ENCODE measurements at places on chromosomes 6 and 20. TPM values are rescaled to one million over a fixed set of nuclear protein-coding genes. Genes with fewer than 3 reads are reported as not detected.
A peak's percentile ranks its signal among the peaks of the same experiment; 100 is the strongest.

DNA sequence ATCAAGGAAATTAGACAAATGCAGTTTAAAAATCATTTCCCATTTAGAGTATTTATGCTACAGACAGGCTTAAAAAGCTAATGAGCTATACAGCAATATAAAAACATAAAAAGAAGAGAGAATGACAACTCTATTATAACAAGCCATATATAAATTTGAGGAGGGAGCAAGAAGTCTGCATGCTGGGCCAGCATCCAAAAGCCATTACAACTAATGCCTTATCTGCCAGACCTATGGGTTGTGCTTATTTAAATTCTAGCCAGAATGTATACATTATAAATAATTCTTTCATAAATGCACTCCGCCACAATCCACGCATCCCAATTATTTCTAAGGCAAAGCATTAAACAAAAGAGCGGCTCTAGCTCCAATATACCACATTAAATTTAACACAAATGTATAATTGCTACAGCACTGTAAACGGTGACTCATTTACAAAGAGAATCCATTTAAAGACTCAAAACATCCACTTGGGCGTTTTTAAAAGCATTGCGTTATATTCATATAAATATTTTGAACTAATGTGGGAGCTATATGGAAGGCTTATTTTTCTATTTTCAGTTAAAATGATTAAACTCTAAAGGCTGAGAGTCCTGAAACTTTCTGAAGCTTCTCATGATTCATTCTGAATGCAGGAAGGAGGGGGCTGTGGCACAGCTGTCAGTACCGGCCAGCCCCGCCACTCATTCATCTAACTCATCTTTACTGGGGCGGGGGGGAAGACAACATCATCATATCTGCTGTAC is 37.7 kb upstream of the RAB22A start:
- no peaks in the 10 kb centered on the region for H3K27me3 ChIP-seq
- H3K27ac ChIP-seq = no peak overlapping the region
- DNase-seq = peak; percentile 64
- H3K4me1 ChIP-seq = peaks cover 51% of the 10 kb centered on the region
- H3K36me3 ChIP-seq = peaks cover 16% of the 10 kb centered on the region

- no peaks in the 10 kb centered on the region for H3K4me1 ChIP-seq
- no peak for DNase-seq
- H3K36me3 ChIP-seq = no peaks in the 10 kb centered on the region
- no peak overlapping the region for H3K4me3 ChIP-seq
- no peak overlapping the region for H3K27ac ChIP-seq
Measured at GRCh38 chr6:50935442-50935841, 116.8 kb downstream of the TFAP2B start.

- peaks cover 100% of the 10 kb centered on the region for H3K4me1 ChIP-seq
- H3K27me3 ChIP-seq = no peaks in the 10 kb centered on the region
- no peaks in the 10 kb centered on the region for H3K36me3 ChIP-seq
- no peak overlapping the region for H3K27ac ChIP-seq
- peak overlapping the region; percentile 33 for H3K4me3 ChIP-seq
- DNase-seq = no peak
Measured at GRCh38 chr6:16688984-16689636, 72.2 kb downstream of the ATXN1 start.

DNA sequence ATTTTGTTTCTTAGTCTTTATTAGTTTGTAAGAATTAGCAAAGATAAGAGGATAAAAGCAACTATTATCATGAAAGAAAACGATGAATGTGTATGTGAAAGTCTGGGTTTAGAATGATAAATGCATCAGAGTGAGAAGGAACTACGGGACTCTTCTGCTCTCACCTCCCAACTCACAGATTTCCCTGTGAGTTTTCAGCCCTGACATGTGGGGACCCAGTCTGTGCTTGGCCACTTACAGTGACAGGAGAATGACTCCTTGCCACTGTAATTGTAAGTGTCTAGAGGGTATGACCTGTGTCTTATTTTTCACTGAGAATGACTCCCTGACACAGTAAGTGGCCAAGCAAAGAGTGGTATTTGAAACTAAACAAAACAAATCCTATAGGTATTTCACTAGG is 2.5 kb downstream of the HLA-DPA1 start:
- peaks cover 7% of the 10 kb centered on the region for H3K27me3 ChIP-seq
- peaks cover 21% of the 10 kb centered on the region for H3K36me3 ChIP-seq
- no peak for DNase-seq
- peaks cover 24% of the 10 kb centered on the region for H3K4me1 ChIP-seq
- peak overlapping the region; percentile 52 for H3K27ac ChIP-seq
- no peak overlapping the region for H3K4me3 ChIP-seq

GRCh38 chr6:129860908-129861665 is at the start of gene TMEM244:
Gene TMEM244, minus strand, starts transcription at chr6:129861315. Its CDS starts 127 bp downstream, at chr6:129861188.
- no peak for DNase-seq
- no peaks in the 10 kb centered on the region for H3K36me3 ChIP-seq
- H3K27me3 ChIP-seq = no peaks in the 10 kb centered on the region
- peaks cover 17% of the 10 kb centered on the region for H3K4me1 ChIP-seq

GRCh38 chr20:14507711-14508110 is 170.3 kb upstream of the FLRT3 start:
- H3K27me3 ChIP-seq = no peaks in the 10 kb centered on the region
- H3K4me3 ChIP-seq = no peak overlapping the region
- no peak for DNase-seq
- no peaks in the 10 kb centered on the region for H3K36me3 ChIP-seq
- no peak overlapping the region for H3K27ac ChIP-seq

- H3K36me3 ChIP-seq = peaks cover 2% of the 10 kb centered on the region
- peak within 1 kb of the TSS; percentile 80 for H3K27ac ChIP-seq
- peak within 1 kb of the TSS; percentile 94 for H3K4me3 ChIP-seq
- peaks cover 17% of the 10 kb centered on the region for H3K4me1 ChIP-seq
- DNase-seq = peak; percentile 17
Measured at GRCh38 chr6:41780551-41781365, at the start of gene PRICKLE4. Gene PRICKLE4, plus strand, starts transcription at chr6:41780782. Its CDS starts 2,692 bp downstream, at chr6:41783474.

DNA sequence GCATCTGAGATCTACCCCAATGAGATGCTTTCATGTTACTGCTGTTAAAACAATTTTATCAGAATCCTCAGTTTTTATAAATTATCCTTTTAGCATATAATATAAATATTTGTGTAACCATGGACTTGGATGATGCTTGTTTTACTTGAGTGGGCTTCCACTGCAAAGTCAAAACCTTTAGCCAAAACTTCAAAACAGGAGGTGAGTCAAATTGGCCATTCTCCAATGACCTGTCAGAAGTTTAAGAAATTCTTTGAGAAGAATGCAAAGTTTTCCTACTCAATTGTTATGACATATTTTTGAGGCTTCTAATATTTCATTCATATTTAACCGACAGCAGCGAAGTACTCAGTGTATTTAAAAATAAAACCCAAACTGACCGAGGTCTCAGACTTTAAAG is 507.9 kb downstream of the EYS start:
- H3K36me3 ChIP-seq = no peaks in the 10 kb centered on the region
- no peaks in the 10 kb centered on the region for H3K27me3 ChIP-seq
- H3K4me1 ChIP-seq = no peaks in the 10 kb centered on the region
- no peak overlapping the region for H3K27ac ChIP-seq
- no peak for DNase-seq
- no peak overlapping the region for H3K4me3 ChIP-seq

DNA sequence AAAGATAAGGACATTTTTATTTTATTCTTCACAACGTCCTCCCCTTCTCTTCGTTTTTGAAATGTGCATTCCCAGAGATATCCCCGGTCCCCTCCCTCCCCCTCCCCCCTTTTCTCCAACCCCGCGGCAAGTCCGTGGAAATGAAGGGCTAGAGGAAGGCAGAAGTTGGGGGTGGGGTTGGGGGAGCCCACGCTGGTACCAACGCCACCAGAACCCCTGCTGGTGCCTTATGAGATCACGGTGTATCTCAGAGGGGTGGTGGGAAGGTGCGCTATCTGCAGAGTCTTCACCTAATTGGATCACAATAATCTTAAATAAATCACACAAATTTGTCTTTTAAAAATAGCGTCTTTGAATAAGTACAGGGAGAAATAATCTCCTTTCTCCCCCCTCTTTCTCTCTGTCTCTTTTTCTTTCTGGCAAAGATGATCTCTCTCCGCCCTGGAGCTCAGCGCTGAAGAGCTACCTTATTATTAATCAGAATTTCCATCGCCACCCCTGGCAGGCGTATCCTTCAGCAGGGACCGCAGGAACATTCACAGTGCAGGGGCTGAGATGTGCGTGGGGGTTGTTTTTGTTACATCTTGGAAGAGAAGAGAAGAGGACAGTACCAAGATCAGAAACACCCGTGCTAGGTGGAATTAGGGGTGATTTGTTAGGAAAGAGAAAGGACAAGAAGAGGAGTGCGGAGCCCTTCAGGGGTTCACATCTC is 915 bp downstream of the CLVS2 start:
- H3K4me1 ChIP-seq = no peaks in the 10 kb centered on the region
- H3K36me3 ChIP-seq = peaks cover 3% of the 10 kb centered on the region
- no peak overlapping the region for H3K4me3 ChIP-seq
- DNase-seq = no peak
- no peak overlapping the region for H3K27ac ChIP-seq

DNA sequence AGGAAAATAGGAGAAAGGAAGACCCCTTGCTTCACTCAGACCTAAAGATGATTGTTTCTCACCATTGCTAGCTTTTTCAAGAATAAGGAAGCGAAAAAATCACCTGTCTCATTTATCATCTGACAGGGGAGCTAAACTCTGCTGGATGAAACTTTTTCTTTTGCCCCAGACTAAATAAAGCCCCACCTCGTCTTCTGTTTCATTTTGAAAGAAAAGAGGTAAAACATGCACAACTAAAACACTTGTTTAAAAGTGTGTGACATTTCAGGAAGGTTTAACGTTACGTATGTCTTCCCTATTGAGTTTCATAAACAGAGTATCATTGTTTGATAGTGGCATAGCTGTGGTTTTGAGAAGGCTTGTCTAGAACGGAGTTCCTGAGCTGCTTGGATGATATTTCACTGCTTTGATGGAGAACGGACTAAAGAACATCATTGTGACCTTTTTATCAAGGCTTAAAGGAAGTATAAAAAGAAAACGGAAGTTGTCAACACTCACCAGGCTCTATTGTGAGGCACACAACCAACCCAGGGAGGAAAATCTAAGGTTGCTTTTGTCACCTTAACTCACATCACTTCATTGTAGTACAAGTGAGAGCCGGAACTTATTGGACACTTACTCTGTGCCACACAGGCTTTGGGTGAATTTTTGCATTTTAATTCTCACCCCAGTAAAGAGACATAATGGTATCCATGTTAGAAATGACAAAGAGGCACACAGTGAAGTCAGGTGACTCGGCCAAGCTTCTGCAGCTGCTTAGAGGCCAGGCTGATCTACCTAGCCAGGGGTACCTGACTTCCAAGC is 29.5 kb downstream of the TSHZ2 start:
- H3K27ac ChIP-seq = peak overlapping the region; percentile 90
- H3K27me3 ChIP-seq = no peaks in the 10 kb centered on the region
- DNase-seq = peak; percentile 27
- peak overlapping the region; percentile 74 for H3K4me3 ChIP-seq

DNA sequence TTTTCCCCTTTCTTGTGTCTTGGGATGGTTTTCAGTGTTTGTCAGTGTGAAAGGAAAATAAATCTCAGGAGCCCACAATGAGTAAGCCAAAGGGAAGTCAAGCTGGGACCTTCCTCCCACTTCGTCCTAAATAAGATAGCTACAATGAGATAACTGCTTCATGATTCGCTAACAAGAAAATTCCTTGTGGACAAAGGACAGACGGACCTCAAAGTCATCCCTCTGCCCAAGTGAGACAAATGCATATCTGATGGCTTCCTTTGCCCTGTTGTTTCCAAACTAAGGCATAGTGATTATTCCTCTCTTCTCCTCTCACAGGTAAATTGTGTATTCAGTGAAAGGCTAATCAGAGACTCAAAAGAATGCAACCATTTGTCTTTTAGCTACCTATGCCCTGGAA is 26.1 kb upstream of the ADTRP start:
- no peaks in the 10 kb centered on the region for H3K27me3 ChIP-seq
- no peak overlapping the region for H3K4me3 ChIP-seq
- H3K36me3 ChIP-seq = no peaks in the 10 kb centered on the region
- no peak for DNase-seq

DNA sequence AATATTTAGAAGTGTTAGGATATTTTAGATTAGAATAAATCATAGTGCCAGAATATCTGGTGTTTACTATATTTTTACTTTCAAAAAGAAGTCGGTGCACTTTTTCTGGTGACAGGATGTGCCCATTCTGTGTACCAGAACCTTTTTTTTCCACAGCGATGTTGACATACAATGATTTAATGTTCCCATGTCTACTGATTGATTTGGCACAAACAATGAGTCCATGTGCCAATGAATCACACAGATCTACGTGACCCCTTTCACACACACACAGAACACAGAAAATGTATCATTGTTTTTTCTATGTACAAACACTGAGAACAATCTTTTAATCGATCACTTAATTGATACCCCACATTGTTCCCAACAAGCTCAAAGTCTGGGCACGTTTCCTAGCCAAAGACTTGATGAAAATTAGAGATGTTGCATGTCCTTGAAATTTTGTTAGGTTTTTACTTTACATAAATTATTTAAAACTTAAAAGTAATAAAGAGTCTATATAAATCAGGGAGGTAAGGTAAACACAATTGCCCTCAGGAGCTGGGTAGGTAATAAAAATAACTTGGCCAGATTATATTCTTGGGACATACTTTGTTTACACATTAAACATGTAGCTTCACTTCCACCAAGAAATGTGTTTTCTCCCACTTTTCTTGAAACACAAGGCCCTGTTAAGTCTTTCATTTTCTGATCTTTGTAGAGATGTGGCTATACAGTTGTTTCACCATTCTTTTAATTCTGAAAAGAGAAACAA is 36.4 kb upstream of the SOX4 start:
- no peak for DNase-seq
- no peak overlapping the region for H3K27ac ChIP-seq
- H3K36me3 ChIP-seq = no peaks in the 10 kb centered on the region

DNA sequence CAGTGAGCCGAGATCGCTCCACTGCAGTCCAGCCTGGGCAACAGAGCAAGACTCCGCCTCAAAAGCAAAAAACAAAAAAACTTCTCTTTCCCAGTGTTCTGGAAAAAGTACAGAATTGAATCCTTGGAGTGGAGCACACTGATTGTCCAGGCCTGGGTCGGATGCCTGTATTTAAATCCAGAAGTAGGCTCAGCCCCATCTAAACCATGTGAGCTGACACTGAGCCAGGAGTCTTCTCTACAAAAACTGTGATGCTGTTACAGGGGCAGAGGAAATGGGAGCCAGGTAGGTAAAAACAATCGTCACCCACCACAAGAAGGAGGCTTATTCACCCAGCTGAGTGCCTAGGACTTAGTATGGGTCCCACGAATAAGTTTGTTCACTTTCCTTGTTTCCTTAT is 43.0 kb upstream of the PTPN1 start:
- no peaks in the 10 kb centered on the region for H3K36me3 ChIP-seq
- H3K4me3 ChIP-seq = no peak overlapping the region
- no peak for DNase-seq
- H3K27ac ChIP-seq = no peak overlapping the region

- H3K4me1 ChIP-seq = no peaks in the 10 kb centered on the region
- peaks cover 16% of the 10 kb centered on the region for H3K27me3 ChIP-seq
- H3K36me3 ChIP-seq = no peaks in the 10 kb centered on the region
Measured at GRCh38 chr6:25627001-25627400, 25.0 kb upstream of the SCGN start.

The ANGPT4 gene
- not detected for total RNA-seq

The SMIM8 gene
- 14.5 TPM for total RNA-seq

The FUT9 gene
- total RNA-seq = not detected

The THBS2 gene
- not detected for total RNA-seq

The TRIM10 gene
- 0.39 TPM for total RNA-seq

The PNLDC1 gene
- 0.37 TPM for total RNA-seq
